ENCODE measurements at places on chromosomes 12 and 14.

DNA sequence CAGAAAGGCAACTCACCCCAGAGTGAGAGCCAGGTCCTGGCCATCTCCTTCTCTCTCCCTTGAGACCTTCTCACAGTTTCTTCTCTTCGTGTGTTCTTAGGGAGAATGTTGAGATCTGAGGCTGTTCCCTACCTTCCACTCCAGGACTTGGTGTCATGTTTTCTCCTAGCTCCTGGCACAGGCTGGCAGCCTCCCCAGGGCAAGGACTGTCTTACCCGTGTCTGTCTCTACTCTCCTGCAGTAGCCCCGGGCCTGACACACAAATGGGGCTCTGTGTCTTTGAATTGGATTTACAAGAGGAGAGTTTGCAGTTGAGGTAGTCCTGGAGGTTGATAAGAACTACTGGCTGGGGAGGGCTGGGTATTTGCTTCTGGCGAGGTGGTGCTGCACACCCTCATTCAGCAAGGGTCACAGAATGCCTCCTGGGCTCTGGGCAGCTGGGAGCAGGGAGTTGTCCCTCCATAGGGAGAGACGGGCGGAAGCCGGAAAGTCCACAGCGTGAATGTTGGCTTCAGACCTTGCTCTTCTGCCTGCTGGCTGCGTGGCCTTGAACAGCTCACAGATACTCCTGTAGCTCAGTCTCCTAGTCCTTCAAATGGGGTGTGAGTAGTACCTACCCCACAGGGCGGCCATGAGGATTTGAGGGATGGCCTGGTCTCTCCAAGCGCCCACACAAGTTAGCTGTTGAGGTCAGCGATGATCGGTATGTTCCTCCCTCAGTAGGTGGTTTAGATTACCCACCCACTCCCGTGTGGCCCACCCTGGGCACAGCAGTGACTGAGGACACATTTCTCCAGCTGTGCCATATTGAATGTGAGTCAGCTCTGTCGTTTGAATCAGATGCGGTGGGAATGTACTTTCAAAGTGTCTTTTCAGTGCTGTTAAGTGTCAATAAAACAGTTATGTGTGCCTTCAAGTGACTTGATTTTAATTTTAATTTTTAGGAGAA, 10.2 kb downstream of the EP400 start:
- DNase-seq: no peak

GRCh38 chr12:91023326-91024004, 18.7 kb upstream of the EPYC start:
- DNase-seq: no peak

DNA sequence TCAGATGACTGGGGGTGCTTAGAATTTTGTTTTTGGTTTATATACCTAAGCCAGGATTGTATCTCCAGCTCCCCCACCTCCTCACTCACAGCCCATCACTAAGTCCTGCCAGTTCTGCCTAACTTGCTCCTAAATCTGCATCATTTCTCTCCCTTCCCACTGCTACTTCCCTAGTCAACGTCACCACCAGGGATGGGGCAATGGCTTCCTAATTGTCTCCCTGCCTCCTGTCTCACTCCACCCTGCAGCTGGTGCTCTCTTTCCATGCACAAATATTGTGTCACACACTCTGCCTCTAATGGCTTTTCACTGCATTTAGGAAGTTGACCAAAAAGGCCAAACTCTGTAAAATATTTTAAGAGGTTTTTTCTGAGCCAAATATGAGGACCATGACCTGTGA, 11.5 kb downstream of the OAS2 start:
- DNase-seq: no peak

GRCh38 chr12:3350432-3350831, 140.6 kb upstream of the PRMT8 start:
- DNase-seq: no peak

GRCh38 chr12:26723379-26724308, 109.3 kb downstream of the ITPR2 start:
- no peak for DNase-seq

DNA sequence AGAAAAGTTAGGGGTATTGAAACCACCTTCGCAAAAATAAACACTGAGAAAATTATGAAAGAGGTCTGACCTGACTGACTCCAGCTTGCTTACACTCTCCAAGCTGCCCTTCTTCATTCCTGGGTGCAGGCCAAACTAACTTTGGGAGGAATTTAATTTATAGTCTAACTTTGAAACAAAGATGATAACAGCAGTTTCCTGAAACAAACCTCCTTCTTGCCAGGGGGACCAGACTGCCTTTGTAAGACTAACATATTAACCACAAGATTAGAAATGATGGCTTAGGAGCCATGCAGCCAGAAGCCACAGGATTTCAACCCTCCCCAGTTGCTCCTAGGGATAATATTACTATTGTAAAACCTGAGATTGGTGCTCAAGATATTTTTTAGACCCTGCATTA, 13.8 kb upstream of the EEA1 start:
- DNase-seq: no peak
